Posterior cingulate gyrus (tissue), 11 donors: ENCODE measurements at places on chromosomes 16 and 17.

DNA sequence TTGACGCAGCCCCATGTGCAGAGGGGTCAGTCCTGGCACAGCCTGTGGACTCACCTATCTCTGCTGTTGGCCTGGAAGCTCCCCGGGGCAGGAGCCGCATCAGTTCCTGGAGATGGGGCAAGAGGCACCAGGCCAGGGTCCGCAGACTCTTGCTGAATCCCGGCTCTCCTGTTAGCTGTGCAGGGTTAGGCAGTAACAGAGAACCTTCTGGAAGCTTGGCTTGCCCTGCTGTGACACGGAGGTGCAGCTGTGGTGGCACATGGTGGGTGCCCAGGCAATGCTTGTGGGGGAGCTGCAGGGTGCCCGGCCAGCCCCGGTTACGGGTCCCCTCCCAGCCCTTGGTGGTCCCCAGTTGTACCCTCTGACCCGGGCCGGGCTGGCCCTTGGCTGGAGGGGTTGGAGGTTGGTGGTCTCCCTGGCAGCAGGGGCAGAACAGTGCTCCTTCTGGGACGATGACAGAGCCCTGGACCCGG is 26.0 kb upstream of the ZNF469 start:
- no peak for DNase-seq

DNA sequence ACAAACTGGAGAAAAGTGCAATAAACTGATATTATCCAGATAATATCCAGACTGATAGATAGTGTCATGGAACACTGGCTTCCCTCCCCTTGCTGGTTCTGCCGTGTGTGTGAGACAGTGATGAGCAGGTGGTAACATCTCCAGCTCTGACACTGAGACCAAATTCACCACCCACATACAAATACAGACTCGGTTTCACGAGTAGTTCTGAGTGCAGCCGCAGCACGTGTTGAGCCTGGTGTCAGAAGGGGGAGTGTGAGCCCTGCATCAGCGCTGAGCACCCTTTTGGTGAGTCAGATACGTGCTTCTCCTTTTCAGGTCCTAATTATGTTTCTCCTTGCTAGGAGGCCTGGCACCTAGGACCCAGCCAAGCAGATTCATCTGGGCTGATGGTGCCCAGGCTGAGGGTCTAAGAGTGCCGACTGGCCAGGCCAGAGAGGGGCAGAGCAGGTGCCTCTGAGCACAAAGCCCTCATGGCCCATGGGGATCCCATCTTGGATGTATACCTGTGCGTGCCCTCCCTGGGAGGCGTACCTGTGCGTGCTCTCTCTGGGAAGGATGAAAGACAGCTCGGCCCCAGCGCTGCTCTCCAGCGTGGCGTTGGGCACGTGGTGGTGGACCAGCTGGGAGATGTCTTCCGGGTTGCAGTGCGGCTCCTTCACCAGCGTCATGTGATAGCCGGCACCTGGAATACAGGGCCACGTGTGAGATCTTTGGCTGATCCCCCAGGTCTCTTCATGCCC is 27.3 kb upstream of the RNPS1 start:
- no peak for DNase-seq

GRCh38 chr17:7842380-7843256 is 8.6 kb downstream of the KDM6B start:
- DNase-seq, result no peak

- no peak for DNase-seq
Measured at GRCh38 chr17:73646409-73647300, 2.4 kb upstream of the SDK2 start.

- no peak for DNase-seq
Measured at GRCh38 chr17:38713456-38714075, 8.5 kb downstream of the MLLT6 start.

GRCh38 chr17:9833922-9834321 is 8.2 kb downstream of the GLP2R start:
- no peak for DNase-seq

- DNase-seq, result no peak
Measured at GRCh38 chr16:85402910-85403692, 210.0 kb upstream of the GSE1 start.
